ENCODE measurements at places on chromosomes 4 and X. TPM values are rescaled to one million over a fixed set of nuclear protein-coding genes. Genes with fewer than 3 reads are reported as not detected.

- no peaks in the 10 kb centered on the region for H3K27me3 ChIP-seq
- DNase-seq = no peak
- peak overlapping the region; percentile 97 for H3K27ac ChIP-seq
- H3K4me3 ChIP-seq = peak overlapping the region; percentile 98
- H3K4me1 ChIP-seq = peaks cover 63% of the 10 kb centered on the region
- peaks cover 35% of the 10 kb centered on the region for H3K36me3 ChIP-seq
These were observed 1.7 kb downstream of the CNOT6L start for GRCh38 chr4:77817304-77818072.

GRCh38 chr4:27276307-27277073 is 415.8 kb downstream of the STIM2 start:
- no peaks in the 10 kb centered on the region for H3K36me3 ChIP-seq
- DNase-seq = no peak
- H3K4me1 ChIP-seq = no peaks in the 10 kb centered on the region
- no peak overlapping the region for H3K4me3 ChIP-seq
- peaks cover 4% of the 10 kb centered on the region for H3K27me3 ChIP-seq

ADRA2C gene
- not detected for total RNA-seq

GRCh38 chr4:123898946-123899666 is 502.5 kb downstream of the SPRY1 start:
- no peak for DNase-seq
- H3K27ac ChIP-seq = no peak overlapping the region
- H3K4me1 ChIP-seq = no peaks in the 10 kb centered on the region
- H3K27me3 ChIP-seq = peaks cover 4% of the 10 kb centered on the region
- H3K4me3 ChIP-seq = no peak overlapping the region
- H3K36me3 ChIP-seq = no peaks in the 10 kb centered on the region

- peaks cover 13% of the 10 kb centered on the region for H3K4me1 ChIP-seq
- peak overlapping the region; percentile 72 for H3K27ac ChIP-seq
- no peaks in the 10 kb centered on the region for H3K27me3 ChIP-seq
- peaks cover 17% of the 10 kb centered on the region for H3K36me3 ChIP-seq
- peak overlapping the region; percentile 81 for H3K4me3 ChIP-seq
These were observed 2.6 kb downstream of the FLNA start for GRCh38 chrX:154371789-154372300.

Measured in activated naive CD8-positive, alpha-beta T cell treated with anti-CD3 and anti-CD28 coated beads for 36 hours (primary cell).